ENCODE measurements at places on chromosomes 4 and X.

DNA sequence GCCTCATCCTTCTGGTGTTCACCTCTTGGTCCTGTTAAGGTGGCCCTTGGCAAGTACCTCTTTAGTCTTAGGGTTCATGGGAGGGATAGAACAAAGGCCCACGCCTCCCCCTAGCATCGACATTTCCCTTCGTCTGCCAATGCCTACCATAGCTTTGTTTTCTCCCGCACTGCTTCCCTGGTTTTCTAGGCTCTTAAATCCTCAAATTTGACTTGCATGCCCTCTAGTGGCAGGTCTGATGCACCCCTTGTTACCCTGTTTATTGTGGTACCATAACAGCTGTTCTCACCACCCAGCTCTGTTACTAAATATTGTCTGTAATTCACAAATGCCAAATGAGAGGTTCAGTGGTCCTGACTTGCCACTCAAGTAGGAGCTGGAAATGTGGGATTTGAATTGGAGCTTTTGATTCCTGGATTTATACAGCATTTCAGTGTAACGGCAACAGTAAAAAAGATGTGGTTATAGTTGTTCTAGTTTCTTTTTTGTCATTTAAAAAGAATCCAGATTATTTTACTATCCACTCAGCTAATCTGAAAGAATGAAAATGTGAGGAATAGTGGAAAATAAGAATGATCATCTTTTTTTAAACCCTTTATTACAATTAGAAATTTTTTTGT lies 100.1 kb downstream of the REPS2 start:
- peak; percentile 71 for DNase-seq

DNA sequence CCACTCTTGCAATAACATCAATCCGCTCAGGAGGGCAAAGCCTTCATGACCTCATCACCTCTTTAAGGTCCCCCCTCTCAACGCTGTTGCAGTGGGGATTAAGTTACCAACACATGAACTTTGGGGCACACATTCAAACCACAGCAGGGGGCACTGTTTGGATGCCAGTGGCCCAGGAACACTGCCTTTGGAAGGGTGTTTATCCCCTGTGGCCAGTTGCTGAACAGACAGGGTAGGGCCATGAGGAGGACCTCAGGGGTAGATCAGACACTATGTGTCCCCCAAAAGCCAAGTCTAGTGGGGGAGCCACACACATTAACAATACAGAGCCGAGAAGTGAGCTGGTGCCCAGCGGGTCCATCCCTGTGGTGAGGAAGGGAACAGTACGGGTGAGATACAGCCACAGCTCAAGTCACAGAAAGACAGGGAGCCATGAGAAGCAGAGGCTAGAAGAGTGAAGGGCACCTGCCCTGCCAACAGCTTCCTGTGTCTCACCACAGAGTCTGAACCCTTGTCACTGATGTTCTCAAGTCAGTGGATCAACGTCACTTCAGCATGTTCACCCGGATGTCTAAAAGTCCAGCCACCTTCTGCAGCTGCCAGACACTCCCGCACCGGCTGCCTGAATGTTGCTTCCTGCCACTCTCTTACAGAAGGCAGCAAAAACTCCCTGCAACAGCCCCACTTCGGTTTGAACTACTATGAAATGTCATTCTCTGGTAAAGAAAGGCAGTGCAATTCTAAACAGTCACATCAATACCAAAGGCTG lies 19.9 kb upstream of the MXD4 start:
- no peak for DNase-seq

- DNase-seq, result no peak
These were observed 16.5 kb downstream of the GAK start for GRCh38 chr4:915595-915994.

GRCh38 chrX:110180928-110181310 lies 137.0 kb downstream of the AMMECR1 start:
- DNase-seq, result no peak

- no peak for DNase-seq
These were observed 126.8 kb upstream of the PSAPL1 start for GRCh38 chr4:7561557-7561956.

- DNase-seq, result no peak
These were observed 157.4 kb downstream of the TET2 start for GRCh38 chr4:105304085-105304484.

GRCh38 chr4:78707793-78708192 lies 68.4 kb upstream of the BMP2K start:
- DNase-seq, result no peak

DNA sequence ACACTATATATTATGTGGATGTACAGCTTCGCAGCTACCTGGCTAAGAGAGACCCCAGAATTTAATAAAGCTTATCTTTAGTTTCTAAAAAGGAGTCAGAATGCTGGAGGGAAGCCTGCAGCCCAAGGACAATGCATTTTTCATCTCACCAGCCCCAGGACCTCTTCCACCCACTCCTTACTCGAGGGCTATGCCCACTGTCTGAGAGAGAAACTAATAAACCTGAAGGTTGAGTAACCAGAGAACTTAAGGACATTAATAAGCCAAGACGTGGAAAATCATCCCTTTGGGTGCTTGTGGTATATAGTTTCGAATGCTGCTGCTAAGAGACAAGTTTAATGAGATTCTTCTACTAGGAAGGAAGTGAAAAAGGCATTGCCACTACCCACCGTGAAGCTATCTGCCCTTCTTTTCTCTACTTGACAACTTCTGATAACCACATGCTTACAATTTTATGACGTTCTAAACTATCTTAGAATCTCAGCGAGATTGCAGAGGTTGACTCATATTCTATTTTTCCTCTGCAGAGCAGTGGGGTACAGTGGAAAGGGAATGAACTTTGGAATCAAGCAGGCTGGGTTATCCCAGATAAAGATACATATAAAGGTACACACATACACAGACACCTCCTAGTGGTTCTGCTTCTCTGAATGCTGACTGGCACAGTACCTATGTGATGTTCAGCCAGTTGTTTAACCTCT lies 3.3 kb downstream of the RELL1 start:
- DNase-seq, result no peak

GRCh38 chr4:183906489-183906738 lies 1.3 kb downstream of the STOX2 start:
- no peak for DNase-seq

DNA sequence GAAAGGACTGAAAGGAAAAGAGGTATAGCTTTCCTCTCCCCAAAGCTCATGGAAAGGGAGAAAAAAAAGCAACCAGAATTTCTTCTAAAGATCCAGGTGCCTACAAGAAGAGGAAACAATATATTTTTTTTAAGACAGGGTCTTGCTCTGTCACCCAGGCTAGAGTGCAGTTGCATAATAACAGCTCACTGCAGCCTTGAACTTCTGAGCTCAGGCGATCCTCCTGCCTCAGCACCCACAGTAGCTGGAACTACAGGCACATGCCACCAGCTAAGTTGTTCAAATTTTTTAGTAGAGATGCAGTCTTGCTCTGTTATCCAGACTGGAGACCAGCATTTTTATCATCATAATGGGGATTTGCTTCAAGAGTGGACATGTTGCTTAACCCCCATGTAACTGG lies 30.5 kb upstream of the BBS12 start:
- no peak for DNase-seq

GRCh38 chrX:66024570-66024969 lies 15.3 kb downstream of the VSIG4 start:
- DNase-seq, result no peak

- DNase-seq, result no peak
These were observed 739 bp downstream of the GAK start for GRCh38 chr4:931194-931959.

GRCh38 chr4:184415071-184415470 lies 59.3 kb downstream of the IRF2 start:
- no peak for DNase-seq

DNA sequence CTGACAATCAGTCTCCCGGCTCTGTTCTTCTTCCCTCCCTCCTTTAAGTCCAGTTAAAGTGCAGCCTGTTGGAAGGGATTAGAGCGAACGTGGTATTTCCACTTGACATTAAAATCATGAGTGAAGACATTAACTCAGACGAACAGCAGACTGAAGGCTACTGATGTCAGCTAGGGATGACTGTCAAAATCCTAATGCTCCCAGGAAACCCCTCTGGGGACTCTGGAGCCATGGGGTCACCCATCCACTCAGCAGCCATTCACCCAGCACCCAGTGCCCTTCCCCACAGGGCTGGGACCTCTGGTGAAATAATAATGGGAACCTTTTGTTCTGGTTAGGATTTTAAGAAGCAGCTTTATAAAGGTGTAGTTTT lies 113.9 kb downstream of the DRD5 start:
- DNase-seq, result no peak

DNA sequence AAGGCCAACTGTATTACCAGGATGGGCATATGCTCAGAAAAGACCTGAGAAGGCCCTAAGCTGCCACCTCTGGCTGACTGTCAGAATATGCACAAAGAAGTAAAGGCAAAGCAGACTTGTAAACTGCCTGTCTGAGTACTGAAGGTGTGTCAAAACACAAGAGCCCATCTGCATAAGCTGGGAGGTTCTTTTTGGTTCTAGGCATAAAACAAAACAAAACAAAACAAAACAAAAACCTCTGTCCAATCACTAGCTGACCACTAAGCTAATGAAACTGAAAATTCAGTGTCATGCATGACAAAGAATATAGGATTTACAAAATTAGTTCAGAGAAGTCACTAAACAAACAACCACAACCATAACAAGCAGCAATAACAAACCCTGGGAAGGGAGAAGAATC lies 20.6 kb downstream of the SH3D19 start:
- no peak for DNase-seq

GRCh38 chr4:88196013-88196365 lies 37.5 kb upstream of the ABCG2 start:
- no peak for DNase-seq

DNA sequence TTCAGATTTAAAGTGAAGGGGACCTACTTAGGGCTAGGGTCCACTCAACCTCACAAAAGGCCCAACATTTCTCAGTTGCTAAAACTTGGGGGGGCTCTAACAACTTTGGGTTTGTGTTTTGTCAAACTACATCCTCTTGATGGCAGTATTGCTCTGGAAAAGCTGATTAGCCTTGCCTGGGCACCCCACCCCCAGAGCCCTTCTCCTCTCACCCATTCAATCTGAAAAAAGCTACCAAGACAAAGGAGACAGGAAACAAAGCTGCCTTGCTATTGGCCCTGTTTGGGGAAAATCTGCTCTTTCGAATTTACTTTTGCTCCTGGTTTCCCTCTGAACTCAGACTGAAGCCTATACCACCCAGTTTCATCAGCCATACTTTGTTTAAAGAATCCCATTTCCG lies 195.2 kb upstream of the STK26 start:
- peak; percentile 68 for DNase-seq

DNA sequence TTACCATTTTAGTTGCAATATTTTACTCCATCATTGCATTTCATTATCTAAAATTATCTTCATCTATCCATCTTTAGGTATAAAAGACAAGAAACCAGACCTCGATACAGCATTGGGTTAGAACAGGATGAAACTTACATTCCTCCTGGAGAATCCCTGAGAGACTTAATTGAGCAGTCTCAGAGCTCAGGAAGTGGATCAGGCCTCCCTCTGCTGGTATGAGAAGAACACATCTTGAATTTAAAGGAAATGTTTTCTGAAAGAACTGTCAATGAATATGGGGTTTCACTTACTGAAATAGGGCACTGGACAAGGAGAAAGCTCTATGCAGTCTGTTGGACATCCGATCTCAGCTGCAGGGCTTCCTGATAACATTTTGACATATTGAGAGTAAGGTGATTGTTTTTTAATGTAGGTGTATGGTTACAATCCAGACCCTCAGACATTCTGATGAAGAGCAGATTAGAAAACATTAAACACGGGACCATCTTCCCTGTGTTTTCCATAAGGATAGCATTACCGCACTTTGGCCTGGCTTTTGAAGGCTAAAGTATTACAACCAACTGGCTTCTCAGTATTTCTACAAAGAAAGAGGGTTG lies 367.2 kb downstream of the BMPR1B start:
- DNase-seq, result peak; percentile 39

GRCh38 chr4:41022116-41022515 lies 192.2 kb downstream of the APBB2 start:
- no peak for DNase-seq

DNA sequence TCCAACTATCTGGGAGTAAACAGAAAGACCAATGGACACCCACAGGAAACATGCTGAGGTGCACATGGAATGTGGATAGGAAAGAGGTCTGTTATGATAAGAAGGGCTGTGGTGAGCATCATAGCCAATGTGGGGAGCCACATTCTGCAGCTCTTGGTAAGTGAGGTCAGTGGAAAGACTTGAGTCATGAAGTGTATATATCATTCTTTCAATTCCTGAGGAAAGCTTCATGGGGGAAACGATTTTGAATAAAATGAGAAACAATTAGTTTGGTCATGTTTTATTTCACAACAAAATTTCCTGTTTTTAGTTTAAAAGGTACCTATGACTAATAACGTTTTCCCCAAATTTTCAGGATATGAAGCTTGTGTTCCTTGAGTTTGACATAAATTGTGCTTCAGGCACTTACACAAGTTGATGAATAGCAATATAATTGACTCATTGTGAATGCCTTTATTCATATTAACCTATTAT lies 41.4 kb upstream of the RASSF6 start:
- DNase-seq, result no peak

DNA sequence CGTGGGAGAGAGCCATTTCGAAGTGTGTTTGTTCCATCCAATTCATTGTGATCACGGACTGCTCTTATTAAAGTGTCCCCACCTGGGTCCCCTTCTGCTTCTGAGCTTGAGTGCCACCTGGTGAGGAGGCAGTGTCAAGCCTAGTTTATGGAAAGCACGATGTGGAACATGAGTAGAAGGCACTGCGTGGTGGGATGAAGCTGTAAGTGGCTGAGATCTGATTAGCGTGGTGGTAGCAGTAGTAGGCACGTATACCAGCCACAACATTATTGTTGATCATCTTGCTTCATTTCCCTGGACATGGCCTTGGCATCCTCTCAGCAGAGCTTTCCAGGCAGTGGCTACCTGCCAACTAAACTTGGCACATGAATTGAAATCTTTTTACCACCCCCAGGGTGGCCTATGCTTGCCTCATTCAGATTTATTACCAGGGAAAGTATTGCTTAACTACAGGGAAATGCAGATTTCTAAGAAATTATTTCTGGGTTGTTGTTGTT lies 46.4 kb downstream of the GPAT3 start:
- peak; percentile 2 for DNase-seq

GRCh38 chr4:26023203-26023972 lies 109.4 kb downstream of the SMIM20 start:
- no peak for DNase-seq

GRCh38 chr4:164383358-164384220 lies 370.3 kb upstream of the SMIM31 start:
- DNase-seq, result peak; percentile 43

- DNase-seq, result no peak
These were observed 99.5 kb upstream of the PCDH7 start for GRCh38 chr4:30620711-30621110.

DNA sequence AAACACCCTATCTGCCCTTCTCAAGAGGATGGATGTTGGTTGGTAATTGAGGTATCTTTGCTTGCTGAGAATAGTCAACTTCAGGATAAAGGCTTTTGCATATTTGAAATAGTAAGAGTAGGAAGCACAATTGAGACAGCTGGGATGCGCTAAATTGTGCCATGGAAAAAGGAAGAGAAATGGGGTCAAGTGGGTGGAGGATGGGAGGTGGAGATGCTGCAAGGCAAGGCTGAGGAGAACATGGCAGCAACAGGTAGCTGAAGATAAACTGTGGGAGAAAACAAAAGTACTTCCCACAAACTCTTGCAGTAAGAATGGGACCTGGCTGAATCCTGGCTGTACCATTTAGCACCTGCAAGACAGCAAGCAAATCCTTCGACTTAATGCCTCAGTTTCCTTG lies 13.9 kb upstream of the CDS1 start:
- DNase-seq, result no peak

GRCh38 chr4:168541266-168541953 lies 44.6 kb downstream of the PALLD start:
- DNase-seq, result no peak
